ENCODE measurements at places on chromosomes 7 and 10.
A peak's percentile ranks its signal among the peaks of the same experiment; 100 is the strongest.

- DNase-seq: no peak
Measured at GRCh38 chr7:112420236-112420861, 29.9 kb upstream of the IFRD1 start.

DNA sequence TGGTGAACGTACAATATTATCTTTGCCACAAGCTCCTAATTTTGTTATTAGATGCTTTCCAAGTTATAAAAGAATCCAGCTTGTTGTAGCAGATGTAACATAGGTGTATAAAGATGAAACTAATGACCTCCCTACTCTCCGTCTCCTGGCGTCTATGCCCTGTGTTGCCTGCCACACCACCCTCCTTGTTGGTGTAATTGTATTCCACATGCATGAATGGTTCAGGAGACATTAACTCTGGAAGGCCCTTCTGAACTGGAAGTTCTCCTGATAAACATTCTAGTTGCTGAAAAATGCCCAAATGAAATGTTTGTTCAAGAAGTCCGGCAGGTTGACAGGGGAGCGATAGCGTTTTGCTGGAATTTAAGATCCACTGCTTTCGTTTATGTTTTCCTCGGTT is 53.9 kb upstream of the SEPHS1 start:
- DNase-seq: no peak

DNA sequence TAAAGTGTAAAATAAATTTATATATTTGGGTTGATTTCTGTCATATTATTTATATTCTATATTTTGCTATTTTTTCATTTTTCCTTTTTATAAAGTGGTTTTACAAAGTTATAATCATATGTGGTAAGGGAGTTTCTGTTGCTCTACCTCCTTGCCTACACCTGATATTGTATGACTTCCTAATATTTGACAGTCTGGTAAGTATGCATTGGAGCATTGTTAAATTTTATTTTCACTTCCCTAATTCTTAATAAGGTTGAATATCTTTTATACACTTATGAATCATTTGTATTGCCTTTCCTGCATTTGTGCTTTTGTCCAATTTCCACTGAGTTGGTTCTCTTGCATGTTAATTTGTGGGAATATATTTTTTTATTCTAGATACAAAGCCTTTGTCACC is 492.4 kb downstream of the GRID1 start:
- DNase-seq: no peak

DNA sequence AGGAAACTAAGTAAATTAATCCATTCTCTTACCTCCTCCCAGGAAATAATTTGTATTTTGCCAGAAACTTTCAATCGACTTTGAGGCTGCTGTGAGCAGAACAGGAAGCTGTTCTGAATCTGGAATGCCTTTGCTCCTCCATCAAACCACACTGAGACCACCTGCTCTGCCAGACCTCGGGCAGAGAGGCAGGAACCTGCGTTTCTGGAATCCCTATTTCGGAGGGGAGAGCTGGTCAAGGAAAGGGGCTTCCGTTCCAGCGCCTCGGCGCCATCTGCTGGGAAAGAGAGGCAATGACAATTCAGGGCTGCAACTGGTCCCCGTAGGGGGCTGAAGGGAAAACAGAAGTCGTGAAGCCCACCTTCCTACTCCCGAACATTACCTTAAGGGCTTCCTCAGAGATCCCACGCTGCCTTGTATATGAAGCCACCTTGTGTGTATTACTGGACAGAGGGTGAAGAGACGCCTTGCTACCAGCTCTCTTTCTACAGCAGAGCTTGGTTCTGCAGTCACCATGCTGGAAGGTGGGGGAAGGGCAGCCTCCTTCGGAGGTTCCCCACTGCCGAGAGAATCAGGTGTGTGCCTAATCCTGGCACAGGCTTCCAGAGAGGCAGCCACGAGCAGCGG is 31.2 kb downstream of the ZNF467 start:
- peak; percentile 20 for DNase-seq

DNA sequence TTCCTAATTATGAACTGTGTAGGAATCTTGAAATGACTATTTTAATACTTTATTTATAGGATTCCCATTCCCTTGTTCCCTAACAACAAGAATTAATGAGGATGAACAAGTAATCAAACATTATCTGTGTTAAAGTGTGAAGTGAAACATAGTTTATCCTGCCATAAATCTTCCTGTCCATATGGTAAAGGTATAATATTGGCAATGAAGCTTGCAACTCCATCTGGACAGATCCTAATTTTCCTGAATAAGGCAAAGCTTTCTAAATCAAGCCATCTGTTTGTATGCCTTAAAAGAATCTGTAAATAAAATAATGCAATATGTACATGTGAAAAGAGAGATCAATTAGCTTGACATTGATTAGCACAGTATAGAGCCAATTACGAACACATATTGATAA is 529.0 kb downstream of the ANKRD7 start:
- DNase-seq: no peak

DNA sequence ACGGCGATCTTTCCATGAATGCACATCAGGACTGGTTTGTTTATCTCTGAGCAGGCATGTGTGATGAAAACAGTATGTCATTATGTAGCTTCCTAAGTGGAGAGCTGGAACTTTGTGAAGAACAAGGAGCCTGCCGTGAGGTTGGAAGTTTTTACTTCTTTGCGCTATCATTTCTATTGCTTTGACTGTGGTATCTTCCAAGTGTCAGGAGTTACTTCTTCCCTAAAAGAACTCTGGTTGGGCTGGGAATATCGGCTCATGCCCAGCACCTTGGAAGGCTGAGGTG is 167.4 kb upstream of the AHR start:
- DNase-seq: no peak

DNA sequence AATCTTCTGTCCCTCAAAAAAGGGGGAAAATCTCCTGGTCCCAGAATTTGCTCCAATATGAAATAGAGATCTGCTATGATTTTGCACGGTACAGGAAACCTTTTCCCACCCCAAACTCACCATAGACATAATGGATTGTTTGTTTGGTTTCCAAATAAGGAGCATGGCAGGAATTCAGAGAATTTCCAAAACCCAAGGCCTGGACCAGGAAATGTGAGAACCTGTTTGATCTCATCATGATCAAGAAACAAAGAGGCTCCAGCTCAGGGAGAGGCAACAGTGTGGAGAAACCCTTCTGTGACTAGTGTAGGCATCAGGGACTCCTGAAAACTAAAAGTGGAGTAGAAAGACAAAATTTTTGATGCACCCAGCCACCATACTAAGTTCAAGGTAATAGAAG is 1548.1 kb upstream of the LRRTM3 start:
- no peak for DNase-seq

GRCh38 chr7:66899552-66900280 is 21.3 kb upstream of the TMEM248 start:
- no peak for DNase-seq

GRCh38 chr7:38727184-38727940 is 96.2 kb upstream of the AMPH start:
- no peak for DNase-seq

DNA sequence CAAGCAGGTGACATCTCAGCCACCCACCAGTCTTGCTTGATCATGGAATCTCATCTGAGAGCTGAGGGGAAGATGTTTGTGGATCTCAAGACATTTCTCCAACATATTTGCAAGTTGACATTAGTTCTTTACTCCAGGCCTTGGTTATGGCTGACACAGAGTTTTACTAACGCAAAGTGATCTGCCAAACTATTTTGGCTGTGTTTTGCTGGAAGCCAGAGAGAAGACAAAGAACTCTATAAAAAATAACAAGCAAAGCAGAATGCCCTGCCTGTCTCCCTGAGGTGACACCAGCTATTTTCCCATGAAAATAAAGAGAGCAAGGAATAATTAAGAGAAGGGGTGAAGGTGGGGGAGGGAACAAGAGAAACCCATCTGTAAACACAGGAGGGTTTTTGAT is 286.4 kb downstream of the WDR11 start:
- DNase-seq: no peak

DNA sequence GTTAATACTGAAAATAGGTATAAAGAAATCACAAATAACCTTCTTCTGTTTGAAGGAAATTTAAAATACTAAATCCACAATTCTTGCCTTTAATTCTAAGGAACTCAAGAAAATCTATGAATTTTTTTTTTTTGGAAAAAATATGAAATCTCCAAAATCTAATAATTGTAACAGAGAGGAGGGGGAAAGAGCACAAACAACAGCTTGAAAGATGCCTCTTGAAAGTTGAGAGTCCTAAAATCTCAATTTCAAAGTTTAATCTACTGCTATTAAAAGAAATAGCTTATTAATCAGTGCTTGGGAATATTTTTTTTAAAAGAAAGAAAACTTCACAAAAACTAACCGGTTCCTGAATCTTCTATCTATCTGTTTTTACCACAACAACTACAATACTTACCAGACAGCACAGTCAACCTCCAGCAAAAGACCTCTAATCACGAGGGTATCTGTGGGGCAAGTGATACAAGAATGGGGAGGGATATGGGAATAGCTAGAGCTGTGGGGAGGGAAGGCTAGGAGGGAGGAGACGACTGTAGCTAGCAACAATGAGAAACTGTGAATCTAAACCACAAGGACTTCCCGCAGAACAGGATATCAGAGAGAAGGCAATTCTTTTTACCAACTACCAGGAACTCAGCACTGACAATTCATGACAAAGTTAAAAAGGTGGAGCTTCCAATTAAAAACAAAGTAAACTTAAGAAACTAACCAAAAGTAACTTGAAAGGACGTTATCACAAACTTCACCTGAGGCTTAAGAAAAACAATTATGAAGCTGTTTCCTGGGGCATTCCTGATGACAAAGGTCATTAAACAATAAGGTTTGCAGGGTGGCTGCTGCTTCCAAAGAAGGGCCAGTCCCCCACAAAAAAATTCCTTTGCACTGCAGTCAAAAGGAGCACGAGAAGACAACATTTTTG is at the start of gene USP54:
Gene USP54, minus strand, starts transcription at position 462 of the 919 bp plus-strand sequence. CDS start 15,684 bp downstream, outside the sequence.
- DNase-seq: peak; percentile 9

DNA sequence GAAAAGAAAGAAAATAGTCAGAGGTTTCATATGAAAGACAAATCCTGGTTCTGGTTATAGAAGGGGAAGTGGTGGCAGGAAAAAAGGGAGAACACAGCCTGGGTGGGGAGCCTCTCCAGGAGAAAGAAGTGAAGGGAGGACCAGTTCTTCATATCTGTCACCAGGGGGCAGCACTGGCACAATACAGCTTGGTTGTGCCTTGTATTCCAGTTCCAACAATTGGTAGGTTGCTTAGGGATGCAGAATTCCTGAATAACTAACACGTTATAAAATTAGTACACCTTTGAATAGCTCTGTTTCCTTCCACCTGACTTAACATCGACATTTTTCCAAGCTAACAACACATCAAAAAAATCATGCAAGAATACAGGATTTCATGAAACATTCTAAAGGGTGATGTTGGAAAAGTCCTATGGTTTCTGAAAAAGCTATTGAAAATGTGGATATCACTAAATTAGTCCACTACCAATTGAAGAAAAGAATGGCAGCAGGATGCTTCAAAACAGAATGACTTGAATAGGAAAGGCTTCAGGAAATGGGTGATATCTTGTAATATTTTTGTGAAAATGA is 52.9 kb downstream of the CYP26A1 start:
- DNase-seq: no peak

- DNase-seq: no peak
Measured at GRCh38 chr10:119029613-119030420, at the start of gene NANOS1. Gene NANOS1, plus strand, starts transcription at chr10:119029714. Its CDS starts 88 bp downstream, at chr10:119029802.

DNA sequence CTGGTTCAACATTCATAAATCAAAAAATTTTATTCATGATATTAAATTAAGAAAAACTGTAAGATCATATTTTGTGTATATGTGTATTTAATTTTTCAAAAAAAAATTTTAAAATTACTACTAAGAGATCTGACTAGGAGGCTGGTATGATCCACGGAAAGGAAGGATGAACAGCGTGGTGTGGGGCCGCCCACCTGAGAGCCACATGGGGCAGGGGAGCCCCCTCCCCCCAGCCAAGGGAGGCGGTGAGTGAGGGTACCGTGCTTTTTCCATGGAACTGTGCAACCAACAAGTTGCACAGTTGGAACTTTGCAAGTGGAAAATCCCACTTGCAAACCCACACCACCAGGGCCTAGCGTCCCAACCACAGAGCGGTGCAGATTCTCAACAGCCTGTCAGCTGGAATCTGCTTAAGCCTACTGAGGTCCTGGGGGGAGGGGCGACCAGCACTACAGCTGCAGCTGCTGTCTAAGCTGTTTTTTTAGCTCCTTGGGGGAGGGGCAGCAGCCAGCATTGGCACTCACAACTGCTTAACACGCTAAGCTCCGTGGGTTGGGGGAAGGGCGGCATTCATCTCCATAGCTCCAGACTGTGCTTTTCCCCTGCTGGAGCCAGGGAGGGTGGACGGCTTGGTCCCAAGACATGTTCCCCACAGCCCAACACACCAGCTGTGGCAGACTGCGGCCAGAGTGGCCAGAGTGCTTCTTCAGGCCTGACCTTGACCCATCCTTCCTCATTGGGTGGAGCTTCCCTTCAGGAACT is 94.2 kb upstream of the IGFBP3 start:
- DNase-seq: no peak

- no peak for DNase-seq
Measured at GRCh38 chr7:34675749-34676374, 17.8 kb downstream of the NPSR1 start.

DNA sequence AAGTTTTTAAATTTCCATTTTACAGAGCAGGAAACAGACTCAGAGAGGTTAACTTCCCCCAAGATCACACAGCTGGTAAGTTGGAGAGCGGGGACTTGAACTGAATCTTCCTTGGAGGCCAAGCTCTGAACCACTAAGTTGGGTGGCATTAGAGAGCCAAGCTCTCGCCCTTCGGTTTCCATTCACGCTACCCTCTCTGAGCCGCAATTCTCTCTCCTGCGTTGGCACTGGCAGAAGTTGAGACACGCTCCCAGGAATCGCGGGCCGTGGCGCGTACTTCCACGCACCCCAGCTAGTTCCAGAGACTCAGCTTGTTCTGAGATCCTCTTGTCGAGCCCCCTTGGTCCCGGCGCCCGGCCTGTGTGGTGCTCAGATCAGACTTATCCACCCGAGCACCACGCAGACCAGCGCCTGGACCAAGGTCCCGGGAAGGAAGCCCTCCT is 29.3 kb upstream of the VAX1 start:
- no peak for DNase-seq

DNA sequence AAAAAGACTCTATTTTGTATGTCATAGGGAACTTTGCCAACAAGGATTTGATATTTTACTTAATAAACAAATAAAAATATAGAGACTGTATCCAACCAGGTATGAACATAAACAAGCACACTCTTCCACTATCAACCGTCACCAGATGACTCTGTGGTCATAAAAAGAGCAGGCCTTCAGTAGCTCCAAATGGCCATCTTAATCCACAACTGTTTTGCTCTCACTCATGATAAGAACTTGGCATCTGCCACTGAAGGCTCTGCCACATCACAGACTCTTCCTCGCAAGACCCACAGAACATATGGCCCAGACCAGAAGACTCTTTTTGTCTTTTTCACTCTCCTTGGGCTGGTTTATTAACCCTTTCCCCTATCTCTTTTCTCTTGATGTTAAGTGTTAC is 98.7 kb upstream of the POM121L12 start:
- DNase-seq: no peak

DNA sequence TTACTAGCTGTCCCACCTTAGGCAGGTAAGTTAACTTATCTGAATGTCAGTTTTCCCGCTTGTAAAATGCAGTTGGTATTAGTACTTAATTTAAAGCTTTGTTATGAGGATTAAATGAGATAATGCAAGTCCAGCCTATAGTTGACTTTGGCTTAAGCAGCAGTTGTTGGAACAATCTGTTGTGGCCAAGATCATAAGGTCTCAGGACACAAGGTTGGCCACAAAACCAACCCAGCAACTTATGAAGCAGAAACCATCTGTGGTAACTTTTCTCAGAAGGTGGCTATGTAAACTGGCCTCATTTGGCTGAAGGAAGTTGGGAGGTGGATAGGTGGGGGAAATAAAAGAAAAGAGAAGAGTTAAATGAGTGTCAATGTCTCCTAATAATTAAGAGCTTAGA is 29.4 kb downstream of the ENTPD1 start:
- no peak for DNase-seq

GRCh38 chr7:101559586-101559985 is 69.5 kb downstream of the MYL10 start:
- no peak for DNase-seq
